Kidney (tissue), 22 donors: ENCODE measurements at places on chromosomes 1 and 21. TPM values are rescaled to one million over a fixed set of nuclear protein-coding genes. Genes with fewer than 3 reads are reported as not detected.

- no peaks in the 10 kb centered on the region for H3K27me3 ChIP-seq
- H3K4me1 ChIP-seq, result peaks cover under 1% of the 10 kb centered on the region
- DNase-seq, result no peak
- H3K36me3 ChIP-seq, result no peaks in the 10 kb centered on the region
These were observed 260.8 kb downstream of the GPATCH2 start for GRCh38 chr1:217369996-217370551.

- no peak overlapping the region for H3K4me3 ChIP-seq
- H3K27ac ChIP-seq, result no peak overlapping the region
- DNase-seq, result no peak
- H3K27me3 ChIP-seq, result no peaks in the 10 kb centered on the region
- H3K36me3 ChIP-seq, result no peaks in the 10 kb centered on the region
These were observed 15.7 kb downstream of the ZFYVE9 start for GRCh38 chr1:52157582-52157981.

RGS18 gene
- polyA plus RNA-seq, result 0.34 TPM

AVPR1B gene
- polyA plus RNA-seq, result not detected

DNA sequence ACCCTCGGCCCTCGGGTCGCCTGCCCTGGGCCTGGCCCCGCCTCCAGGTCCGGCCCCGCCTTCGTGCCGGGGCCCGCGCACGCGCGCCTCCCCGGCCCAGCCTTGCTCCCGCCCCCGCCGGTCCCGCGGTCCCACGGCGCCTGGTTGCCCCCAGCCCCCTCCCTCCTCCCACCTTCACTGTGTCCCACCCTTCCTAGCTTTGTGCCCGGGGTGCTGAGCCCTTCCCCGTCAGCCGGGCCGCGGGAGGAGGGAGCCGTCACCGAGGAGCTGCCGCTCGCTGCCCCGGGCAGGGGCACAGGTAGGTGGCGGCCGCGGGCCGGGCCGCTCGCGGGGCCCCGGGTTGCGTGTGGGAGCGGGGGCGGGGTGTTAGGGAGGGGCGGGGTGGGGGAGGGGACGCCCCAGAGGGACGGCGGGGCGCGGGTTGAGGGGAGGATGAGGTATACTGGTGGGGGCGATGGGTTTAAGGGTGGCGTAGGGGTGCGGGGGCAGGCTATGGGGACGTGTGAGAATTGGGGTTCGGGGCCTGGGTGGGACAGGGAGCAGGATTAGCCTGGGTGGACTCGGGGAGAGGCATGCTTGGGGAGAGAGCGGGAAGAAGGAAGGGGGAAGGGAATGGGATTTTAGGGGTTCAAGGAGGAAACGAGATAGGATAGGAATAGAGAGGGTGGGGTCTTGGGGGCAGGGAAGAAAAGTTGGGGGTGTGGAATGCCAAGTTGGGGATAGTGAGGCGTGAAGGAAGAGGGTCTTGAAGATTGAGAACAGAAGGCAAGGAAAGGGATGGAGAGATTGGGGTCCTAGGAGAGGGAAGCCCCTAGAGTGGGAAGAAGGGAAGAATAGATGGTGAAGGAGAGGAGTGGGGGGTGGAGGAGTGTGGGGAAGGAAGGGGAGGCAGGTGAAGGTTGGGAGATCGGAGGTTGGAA lies at the start of gene LRRC42:
TSS of gene LRRC42 (plus strand) at position 99 of the 920 bp plus-strand sequence. CDS start 5,650 bp downstream, outside the sequence.
- H3K27me3 ChIP-seq, result no peaks in the 10 kb centered on the region
- H3K36me3 ChIP-seq, result no peaks in the 10 kb centered on the region
- DNase-seq, result no peak
- H3K4me3 ChIP-seq, result peak within 1 kb of the TSS; percentile 91
- H3K27ac ChIP-seq, result peak within 1 kb of the TSS; percentile 89
- peaks cover 3% of the 10 kb centered on the region for H3K4me1 ChIP-seq

DNA sequence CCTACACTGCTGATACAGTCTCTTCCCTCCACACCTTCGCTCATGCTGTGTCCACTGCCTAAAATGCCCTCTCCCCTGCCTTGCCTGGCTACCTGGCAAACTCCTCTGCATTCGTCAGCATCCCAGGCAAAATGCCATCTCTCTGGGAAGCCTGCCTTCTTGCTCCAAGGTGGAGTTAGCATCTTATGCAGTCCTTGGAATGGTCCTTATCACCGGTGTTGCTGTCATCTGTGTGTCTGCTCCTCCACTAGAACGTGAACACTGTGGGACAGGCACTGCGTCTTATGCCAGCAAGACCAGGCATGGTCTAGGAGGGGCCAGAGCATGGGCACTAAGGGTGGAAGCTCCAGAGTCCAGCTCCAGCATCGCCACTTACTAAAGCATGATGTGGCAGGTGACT lies 211.8 kb downstream of the MATN1 start:
- no peak for DNase-seq
- H3K4me3 ChIP-seq, result no peak overlapping the region
- no peaks in the 10 kb centered on the region for H3K4me1 ChIP-seq
- H3K36me3 ChIP-seq, result no peaks in the 10 kb centered on the region
- no peak overlapping the region for H3K27ac ChIP-seq

DNA sequence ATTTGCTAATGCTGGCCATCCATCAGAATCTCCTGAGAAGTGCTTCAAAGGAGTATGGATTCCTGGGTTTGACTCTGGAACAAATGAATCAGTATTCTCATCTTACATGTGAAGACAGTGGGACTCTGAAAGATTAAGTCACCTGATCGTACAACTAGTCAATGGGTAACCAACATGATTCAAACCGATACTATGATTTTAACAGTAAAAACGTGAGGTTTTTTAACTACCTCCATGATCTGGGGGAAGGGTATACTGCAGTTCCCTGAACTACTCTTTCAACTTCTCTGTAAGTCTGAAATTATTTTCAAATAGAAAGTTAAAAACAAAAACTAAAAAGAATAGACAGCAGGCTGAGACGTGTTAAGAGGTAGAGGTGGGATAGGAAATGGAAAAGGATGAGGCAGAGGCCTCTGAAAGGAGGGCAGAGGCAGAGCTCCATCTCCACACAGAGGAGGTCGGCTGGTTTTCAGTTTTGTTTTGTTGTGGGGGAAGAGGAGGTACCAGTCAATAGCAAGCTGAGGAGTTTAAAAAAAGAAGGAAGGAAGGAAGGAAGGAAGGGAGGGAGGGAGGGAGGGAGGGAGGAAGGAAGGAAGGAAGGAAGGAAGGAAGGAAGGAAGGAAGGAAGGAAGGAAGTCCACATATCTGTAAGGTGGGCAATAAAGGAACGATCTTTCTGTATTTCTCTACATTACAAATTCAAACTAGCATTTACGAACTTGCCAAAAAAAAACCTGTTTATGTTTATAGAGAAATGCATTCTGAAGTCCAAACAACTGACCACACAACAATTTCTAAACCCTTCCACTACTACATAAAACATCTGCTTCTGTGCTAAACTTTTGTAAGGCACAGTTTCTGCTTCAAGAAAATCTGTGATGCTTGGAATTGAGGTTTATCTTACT lies 213.1 kb downstream of the RERE start:
- H3K27ac ChIP-seq, result no peak overlapping the region
- no peaks in the 10 kb centered on the region for H3K36me3 ChIP-seq
- no peak overlapping the region for H3K4me3 ChIP-seq
- DNase-seq, result no peak

KIAA1614 gene
- polyA plus RNA-seq, result 5.4 TPM

- DNase-seq, result no peak
- no peaks in the 10 kb centered on the region for H3K4me1 ChIP-seq
- no peaks in the 10 kb centered on the region for H3K27me3 ChIP-seq
- peaks cover 3% of the 10 kb centered on the region for H3K36me3 ChIP-seq
- no peak overlapping the region for H3K4me3 ChIP-seq
- no peak overlapping the region for H3K27ac ChIP-seq
These were observed 189.5 kb downstream of the SIPA1L2 start for GRCh38 chr1:232440325-232441035.

ERI3 gene
- 126 TPM for polyA plus RNA-seq

DNA sequence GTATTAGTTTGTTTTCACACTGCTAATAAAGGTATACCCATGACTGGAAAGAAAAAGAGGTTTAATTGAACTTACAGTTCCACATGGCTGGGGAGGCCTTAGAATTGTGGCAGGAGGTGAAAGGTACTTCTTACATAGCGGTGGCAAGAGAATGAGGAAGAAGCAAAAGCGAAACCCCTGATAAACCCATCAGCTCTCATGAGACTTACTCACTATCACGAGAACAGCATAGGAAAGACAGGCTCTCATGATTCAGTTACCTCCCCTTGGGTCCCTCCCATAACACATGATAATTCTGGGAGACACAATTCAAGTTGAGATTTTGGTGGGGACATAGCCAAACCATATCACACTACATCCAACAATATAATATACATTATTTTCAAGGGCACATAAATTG lies 145.7 kb upstream of the BARHL2 start:
- DNase-seq, result no peak
- H3K27ac ChIP-seq, result no peak overlapping the region
- H3K4me3 ChIP-seq, result no peak overlapping the region
- H3K27me3 ChIP-seq, result no peaks in the 10 kb centered on the region

- H3K27me3 ChIP-seq, result peaks cover 4% of the 10 kb centered on the region
- H3K36me3 ChIP-seq, result no peaks in the 10 kb centered on the region
These were observed 6.8 kb downstream of the KCNC4 start for GRCh38 chr1:110216844-110217444.

- H3K36me3 ChIP-seq, result no peaks in the 10 kb centered on the region
- no peaks in the 10 kb centered on the region for H3K4me1 ChIP-seq
- no peak overlapping the region for H3K4me3 ChIP-seq
These were observed 317.0 kb downstream of the BARHL2 start for GRCh38 chr1:90400131-90400530.

DNA sequence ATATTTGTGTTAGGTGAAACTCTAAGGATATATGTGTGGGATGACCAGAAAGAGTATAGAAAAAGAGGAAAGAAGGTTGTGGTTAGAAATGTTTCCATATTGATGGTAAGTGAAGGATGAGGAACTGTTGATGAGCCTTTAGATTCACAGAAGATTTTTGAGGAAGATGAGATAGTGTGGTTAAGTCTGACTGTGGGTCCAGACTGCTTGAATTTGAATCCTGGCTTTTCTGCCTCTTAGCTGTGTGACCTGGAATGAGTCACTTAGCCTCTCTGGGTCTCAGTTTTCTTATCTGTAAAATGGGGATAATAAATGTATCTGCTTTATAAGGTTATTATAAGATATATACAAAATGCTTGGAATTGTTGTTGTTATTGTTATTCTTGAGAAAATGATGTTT lies 27.5 kb downstream of the RGL1 start:
- no peak overlapping the region for H3K4me3 ChIP-seq
- H3K27me3 ChIP-seq, result no peaks in the 10 kb centered on the region

- no peaks in the 10 kb centered on the region for H3K4me1 ChIP-seq
- no peak for DNase-seq
- no peak overlapping the region for H3K27ac ChIP-seq
These were observed 37.3 kb upstream of the IL10 start for GRCh38 chr1:206809504-206810084.

UMODL1 gene
- 0.39 TPM for polyA plus RNA-seq

DNA sequence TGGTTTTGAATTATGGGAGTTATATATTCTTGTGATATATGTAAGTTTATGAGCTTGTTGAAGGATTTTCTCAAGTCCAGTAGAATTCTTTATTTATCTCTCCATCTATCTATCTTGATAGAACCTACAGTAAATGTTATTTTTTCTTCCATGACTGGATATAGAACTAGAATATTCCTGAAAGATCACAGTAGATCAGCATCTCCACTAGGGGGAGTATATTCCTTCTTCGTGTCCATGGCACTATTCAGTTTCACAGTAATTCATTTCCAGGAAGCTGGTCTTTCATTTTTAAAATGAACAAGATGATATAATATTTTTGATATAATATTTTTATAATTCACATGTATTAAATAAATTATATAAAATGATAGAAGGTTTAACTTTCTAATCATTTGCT lies 18.8 kb downstream of the TMPRSS15 start:
- H3K4me1 ChIP-seq, result no peaks in the 10 kb centered on the region
- no peaks in the 10 kb centered on the region for H3K27me3 ChIP-seq
- H3K36me3 ChIP-seq, result no peaks in the 10 kb centered on the region
- no peak for DNase-seq

DNA sequence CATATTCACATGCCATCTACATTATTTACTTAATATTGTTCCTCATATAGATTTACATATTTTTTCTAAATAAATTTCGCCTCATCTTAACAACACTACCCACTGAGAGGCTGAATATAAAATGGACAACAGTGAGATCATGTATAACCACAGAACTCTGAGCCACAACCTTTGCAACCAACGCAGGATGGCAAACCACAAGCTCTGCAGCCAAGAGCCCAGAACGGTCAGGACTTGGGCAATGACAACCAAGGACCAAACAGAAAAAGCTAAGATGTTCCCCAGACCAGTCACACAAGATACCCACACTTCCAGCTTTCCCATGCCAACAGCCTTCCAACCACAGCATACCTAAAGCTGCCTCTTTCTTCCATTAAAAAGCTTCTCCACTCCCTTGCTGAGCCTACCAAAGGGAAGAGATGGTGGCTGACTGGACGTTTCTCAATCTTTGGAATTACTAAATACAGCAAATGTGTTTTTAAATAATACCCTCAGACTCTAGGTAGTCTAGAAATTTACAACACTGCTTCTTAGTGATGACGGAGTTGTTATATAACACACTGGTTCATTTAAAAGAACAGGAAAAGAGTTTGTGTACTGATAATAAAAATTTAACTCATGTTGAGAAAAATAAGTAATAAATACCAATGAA lies 117.9 kb downstream of the AKT3 start:
- DNase-seq, result no peak
- H3K4me1 ChIP-seq, result peaks cover 5% of the 10 kb centered on the region
- H3K27ac ChIP-seq, result no peak overlapping the region
- no peaks in the 10 kb centered on the region for H3K27me3 ChIP-seq

KRTAP10-12 gene
- polyA plus RNA-seq, result not detected

LRRC71 gene
- 0.19 TPM for polyA plus RNA-seq

DNA sequence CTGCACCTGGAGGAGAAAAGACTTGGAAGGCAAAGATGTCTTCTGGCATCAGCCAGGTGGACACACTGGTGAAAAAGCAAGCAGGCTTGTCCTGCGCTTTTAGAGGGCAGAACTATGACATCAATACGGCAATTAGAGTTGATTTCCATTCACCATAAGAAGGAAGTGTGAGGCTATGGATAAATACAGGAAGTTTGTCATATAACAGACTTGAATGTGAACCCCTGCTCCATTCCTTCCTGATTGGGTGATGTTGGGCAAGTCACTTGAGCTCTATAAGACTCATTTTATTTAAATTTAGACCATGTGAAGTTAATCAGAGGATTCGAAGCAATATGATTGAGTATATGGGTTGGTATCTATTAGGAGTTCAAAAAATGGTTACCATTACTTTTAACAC lies 137.8 kb downstream of the PLPP3 start:
- no peaks in the 10 kb centered on the region for H3K27me3 ChIP-seq
- H3K36me3 ChIP-seq, result no peaks in the 10 kb centered on the region
- no peak overlapping the region for H3K4me3 ChIP-seq
- DNase-seq, result no peak

GRCh38 chr1:179883745-179884138 lies 1.7 kb downstream of the TOR1AIP1 start:
- peak; percentile 38 for DNase-seq
- no peak overlapping the region for H3K27ac ChIP-seq
- H3K27me3 ChIP-seq, result no peaks in the 10 kb centered on the region
